Hematopoietic multipotent progenitor cell treated with erythropoietin and hydrocortisone succinate and interleukin-3 and kit ligand, for 4 days (in vitro differentiated cells): ENCODE measurements at places on chromosomes 16 and 17.
A peak's percentile ranks its signal among the peaks of the same experiment; 100 is the strongest.

- peak; percentile 15 for DNase-seq
Observed at GRCh38 chr16:88591577-88592021, 21.4 kb downstream of the ZC3H18 start.

- no peak for DNase-seq
Observed at GRCh38 chr16:54403580-54403979, 117.0 kb upstream of the IRX3 start.

GRCh38 chr16:57469917-57470470, 7.5 kb downstream of the POLR2C start:
- no peak for DNase-seq

GRCh38 chr17:79955167-79955549, 80.5 kb downstream of the TBC1D16 start:
- no peak for DNase-seq

DNA sequence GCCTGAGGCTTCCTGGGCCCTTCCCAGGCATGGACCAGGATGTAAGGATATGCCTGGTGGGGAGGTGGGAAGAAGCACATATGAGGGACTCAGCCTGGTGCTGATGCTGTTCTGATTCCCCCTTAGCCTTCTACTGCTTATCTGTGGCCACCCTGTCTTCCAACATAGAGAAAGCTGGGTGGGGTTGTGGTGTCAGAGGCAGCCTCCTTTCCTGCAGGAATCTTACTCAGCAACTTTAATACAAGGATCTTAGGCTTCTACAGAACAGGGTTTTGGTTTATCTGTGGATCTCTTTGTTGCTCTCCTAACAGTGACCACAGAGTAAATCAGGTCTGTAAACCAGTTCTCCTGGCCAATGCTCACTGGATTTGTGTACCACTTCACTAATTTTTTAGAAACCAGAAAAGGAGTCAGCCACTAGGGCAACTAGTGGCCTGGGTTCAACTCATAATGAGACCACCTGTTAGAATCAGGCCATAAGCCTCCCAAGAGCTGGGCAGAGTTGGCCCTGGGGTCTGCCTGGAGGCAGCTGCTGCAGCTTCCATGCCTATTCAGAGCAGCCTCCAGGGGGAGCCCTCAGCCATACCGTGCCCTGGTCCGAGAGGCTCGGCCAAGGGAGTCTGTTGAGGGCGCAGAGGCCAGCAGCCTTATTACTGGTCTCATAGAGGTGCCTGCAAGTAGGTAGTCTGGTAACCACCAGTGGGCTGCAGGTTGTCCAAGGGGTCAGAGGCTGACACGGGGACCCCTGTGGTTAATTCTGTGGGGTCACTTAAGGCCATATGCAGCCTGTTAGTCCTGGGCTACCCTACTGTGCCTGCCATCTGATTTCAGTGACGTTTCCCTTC, 7.1 kb downstream of the HAS3 start:
- DNase-seq = peak; percentile 80

DNA sequence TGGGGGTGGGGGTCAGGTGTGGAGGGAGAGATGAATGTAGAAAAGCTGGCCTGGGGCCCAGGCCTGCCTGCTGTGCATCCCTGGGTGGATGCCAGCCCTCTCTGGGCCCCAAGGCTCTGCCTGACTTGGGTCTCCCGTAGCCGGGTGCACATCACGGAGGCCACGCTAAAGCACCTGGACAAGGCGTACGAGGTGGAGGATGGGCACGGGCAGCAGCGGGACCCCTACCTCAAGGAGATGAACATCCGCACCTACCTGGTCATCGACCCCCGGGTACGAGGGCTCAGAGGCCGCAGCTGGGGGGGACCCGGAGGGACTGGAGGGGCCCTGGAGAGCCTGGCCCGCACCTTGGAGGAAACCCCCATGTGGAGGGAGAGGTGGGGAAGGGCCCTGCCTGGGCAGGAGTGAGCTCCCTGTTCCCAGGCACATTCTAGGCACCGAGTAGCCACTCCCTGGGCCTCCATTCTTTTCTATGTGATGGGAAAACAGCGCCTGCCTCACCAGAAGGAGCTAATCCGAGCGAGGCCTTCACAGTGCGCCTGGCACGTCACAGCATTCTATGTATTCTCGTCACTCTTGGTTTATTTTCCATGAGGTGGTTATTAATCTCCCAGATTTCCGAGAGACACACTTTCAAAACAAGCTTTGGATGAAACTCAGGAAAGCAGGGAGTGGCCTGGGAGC, 34.7 kb downstream of the ADCY7 start:
- DNase-seq = no peak

DNA sequence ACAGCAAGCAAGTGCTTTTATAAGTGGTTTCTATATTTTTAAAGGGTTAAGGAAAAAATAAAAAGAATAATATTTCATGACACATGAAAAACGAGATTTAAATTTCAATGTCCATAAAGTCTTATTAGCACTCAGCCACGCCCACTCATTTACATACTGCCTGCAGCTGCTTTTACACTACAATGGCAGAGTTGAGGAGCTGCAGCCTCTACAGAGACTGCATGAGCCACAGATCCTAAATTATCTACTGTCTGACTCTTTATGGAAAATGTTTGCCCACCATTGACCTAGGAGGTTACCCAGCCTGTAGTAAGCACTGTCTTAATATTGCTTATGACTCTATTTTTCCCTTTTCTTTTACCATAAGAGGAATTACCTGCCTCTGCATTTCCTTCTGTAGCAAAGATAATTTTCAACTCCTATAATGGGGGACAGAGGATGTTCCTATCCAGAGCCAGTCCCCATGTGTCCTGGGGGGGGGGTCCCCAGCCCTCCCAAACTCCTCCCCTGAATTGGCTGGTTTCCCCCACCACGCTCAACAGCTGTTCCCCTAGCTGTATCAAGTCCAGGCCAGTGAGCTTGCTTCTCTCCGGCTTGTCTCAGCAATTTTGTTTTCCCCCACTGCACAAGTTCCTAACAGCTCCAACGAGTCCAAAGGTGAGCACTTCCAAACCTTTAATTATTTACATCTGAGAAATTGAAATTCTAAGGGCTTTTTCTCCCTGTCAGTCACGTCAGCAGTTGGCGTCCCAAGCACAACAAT, 139.4 kb upstream of the ERCC4 start:
- DNase-seq = no peak

- DNase-seq = peak; percentile 77
Observed at GRCh38 chr17:78019367-78019975, 61.0 kb downstream of the TNRC6C start.

DNA sequence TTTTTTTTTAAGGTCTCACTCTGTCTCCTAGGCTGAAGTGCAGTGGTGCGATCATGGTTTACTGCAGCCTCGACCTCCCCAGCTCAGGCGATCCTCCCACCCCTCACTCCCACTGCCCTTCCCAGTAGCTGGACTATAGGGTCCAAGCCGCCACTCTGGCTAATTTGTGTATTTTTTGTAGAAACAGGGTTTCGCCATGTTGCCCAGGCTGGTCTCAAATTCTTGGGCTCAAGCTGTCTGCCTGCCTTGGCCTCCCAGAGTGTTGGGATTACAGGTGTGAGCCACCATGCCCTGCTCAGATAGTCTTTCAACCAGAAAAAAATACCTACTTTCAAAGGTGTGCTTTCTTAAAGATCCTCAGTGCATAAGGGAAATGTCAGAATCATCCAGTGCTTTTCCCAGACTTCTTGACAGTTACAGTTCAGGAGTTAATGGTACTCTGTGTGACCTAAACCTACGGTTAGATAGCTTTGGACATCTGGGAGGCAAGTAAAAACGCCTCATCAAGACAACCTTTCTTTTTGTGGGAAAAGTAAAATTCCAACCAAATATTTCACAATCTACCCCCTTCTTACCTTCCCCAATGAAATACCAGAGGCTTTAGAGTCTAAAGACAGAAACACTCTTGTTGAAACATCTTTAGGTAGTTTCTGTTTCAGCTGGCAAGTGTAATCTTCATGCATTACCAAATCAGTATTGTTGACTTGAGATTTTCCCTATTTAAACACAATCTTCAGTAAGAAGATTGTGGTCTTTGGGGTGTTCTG, 6.8 kb downstream of the RSPRY1 start:
- DNase-seq = no peak

DNA sequence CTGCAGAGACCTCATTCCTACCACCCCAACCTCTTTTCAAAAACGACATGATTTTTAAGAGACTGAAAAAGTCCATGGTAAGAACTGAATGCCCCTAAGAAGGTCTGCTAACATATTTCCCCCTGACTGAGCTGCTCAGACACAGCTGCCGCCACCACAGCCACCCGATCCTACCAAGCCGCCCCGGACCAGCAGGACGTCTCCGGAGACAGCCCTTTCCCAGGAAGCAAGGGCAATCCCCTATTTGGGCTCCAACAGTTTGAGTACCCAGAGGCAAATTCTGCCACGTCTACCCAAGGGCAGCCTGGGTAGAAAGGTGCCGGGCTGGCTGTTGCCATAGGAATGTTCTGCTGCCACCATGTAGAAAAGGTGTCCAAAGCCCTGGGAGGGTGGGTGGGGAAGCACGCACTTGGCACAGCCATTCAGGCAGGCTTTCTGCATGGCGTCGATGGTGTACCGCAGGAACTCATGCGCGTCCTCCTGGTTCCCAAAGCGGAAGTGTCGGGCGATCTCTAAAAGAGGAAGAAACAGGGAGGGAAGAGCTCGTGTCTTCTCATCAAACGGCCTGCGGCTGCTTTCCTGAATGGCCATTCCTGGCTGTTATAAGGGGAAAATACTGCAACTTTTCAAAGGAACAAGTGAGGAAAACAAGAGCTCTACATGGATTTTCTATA, 13.6 kb downstream of the USP36 start:
- DNase-seq = peak; percentile 29

GRCh38 chr17:13601776-13602551, at the start of gene HS3ST3A1:
Gene HS3ST3A1, minus strand, starts transcription at chr17:13601929. Its CDS starts 800 bp downstream, at chr17:13601129.
- DNase-seq = peak; percentile 28

GRCh38 chr16:30113711-30114333, 485 bp upstream of the GDPD3 start:
- no peak for DNase-seq

GRCh38 chr17:67850991-67851631, 25.8 kb downstream of the BPTF start:
- DNase-seq = no peak

DNA sequence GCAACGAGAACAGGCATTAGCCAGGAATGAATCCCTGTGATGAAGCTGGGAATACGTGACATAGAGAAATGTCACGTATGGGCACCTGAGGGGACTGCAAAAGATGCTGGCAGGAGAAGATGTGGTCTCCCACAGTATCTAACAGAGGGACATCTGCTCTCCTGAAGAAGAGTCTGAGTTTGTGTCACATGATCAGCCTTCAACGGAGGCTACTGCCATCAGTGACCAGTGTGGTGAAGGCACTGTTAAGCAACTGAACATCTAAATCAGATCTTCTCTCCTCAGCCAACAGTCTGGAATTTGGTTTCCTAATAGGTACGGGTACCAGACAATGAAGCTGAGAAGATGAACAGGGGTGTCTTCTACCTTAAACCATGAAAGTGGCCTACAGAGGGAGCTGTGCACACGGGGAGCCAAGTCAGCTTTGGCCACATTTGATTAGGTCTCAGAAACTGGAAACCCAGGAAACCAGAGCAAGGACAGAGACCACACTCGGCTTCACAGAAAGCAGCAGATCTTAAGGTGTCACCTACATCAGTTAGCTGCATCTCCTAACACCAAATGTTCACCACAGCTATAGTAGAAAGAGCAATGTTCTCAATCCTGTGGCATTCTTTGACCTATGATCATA, 41.8 kb downstream of the BRD7 start:
- DNase-seq = peak; percentile 79

DNA sequence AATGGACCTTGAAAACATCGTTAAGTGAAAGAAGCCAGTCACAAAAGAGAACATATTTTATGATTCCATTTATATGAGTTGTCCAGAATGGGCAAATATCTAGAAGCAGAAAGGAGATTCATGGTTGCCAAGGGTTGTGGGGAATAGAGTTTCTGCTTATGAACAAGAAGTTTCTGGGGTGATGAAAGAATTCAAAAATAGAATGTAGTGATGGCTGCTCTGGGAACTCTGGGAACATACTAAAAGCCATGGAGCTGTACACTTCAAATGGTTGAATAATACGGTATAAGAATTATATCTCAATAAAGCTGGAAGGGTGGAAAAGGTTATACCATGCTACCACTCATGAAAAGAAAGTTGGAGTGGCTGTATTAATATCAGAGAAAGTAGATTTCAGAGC, 18.5 kb downstream of the AKTIP start:
- DNase-seq = no peak

DNA sequence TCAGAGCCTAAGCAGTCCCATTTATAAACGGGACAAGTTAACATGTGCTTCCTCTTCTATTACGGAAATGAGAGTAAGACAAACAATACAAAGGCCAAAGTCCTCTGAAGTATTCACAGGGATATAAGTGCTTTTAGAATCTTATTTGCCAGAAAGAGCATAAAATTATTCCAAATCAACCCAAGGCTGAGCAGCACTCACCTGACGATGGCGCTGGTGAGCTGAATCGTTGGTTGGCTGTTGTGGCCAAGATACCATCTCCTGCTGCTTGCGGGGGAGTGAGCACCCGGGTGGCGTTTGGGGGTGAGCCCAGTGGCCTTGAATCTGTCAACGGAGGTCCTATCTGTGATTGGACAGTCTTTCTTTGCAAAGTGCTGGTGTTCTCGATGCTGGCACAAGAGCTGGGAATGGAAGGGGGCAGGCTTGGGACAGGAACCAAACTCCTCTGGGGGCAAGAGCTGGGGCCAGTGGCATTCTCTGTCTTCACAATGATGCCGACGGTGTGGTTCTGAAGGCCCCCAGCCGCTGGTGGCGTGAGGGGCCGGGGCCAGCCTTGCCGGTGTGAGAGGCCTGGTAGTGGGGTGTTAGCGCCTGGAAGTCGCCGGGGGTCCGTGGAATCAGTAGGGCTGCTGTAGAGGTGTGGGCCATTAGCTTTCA, 9.5 kb upstream of the DHRS13 start:
- peak; percentile 59 for DNase-seq

- DNase-seq = no peak
Observed at GRCh38 chr16:63059676-63060075, 1023.4 kb upstream of the CDH8 start.
